ENCODE measurements at places on chromosomes 7 and 10. TPM values are rescaled to one million over a fixed set of nuclear protein-coding genes. Genes with fewer than 3 reads are reported as not detected.

DNA sequence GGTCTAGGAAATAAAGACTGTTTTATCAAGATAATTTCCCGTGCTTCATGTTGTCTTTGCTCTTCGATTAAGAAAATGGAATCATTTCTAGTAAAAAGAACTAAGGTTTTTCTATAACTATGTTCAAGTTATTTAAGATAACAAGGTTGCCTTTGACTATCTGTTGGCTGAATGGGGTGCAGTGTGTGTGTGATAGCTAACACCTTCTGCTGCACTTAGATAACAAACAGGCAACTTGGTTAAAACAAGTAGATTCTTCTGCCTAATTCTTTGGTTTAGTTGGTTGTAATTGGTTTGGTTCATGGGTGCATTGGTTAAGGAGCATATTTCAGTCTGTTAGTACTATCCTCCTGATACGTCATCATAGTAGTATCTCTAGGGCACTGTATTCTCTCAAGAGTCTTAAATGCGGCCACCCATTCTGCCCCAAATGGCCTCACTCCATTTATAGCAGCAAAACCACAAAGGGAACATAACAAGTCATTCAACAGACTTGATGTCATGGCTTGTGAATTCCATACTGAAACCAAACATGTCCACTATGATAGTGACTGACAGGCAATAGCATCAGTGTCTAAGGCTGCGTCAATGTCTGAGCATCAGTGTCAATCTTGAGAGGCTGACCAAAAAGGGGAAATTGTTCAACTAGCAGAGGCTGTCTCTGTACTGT lies 55.7 kb downstream of the CCDC3 start:
- peaks cover 2% of the 10 kb centered on the region for H3K36me3 ChIP-seq
- no peaks in the 10 kb centered on the region for H3K4me1 ChIP-seq
- DNase-seq = no peak
- H3K27me3 ChIP-seq = no peaks in the 10 kb centered on the region
- H3K4me3 ChIP-seq = no peak overlapping the region
- H3K27ac ChIP-seq = no peak overlapping the region

GRCh38 chr10:12358863-12359564 lies 9.7 kb downstream of the CAMK1D start:
- H3K4me1 ChIP-seq = peaks cover 8% of the 10 kb centered on the region
- no peak for DNase-seq
- no peak overlapping the region for H3K4me3 ChIP-seq
- H3K27me3 ChIP-seq = no peaks in the 10 kb centered on the region
- no peak overlapping the region for H3K27ac ChIP-seq
- no peaks in the 10 kb centered on the region for H3K36me3 ChIP-seq

DNA sequence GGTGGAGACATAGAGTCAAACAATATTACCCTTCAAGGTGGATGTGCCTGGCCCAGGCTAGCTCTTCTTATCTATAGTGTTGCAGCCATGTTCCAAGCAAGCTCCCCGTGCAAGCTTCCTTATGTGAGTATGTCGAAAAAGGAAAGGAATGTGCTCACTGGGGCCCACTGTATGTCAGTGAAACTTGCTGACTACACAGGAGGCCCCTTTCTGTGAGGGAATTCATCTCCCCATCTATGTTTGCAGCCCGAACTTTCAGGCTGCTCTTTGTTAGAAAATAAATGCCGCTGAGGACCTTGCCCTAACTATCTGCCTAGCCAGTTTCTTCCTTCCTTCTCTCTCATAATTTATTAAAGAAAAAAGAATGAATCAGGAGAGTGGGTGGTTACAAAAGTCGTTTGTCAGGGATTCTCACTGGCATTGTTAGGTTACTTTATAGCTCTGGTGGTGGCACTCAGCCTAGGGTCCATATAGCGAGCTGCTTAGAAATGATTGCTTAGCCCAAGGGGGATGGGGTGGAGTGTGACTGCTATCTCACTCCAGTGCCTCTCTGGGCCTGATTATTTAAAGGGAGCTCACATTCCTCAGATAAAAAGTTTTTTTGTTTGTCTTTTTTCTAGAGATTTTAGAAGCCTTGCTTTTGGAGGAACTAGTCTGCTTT lies 302.1 kb downstream of the ABCA13 start:
- no peak for DNase-seq
- H3K4me3 ChIP-seq = no peak overlapping the region
- no peaks in the 10 kb centered on the region for H3K4me1 ChIP-seq
- H3K27me3 ChIP-seq = no peaks in the 10 kb centered on the region
- H3K27ac ChIP-seq = no peak overlapping the region

The TYW1B gene
- 5.1 TPM for total RNA-seq
